Foreskin keratinocyte (primary cell): ENCODE measurements at places on chromosomes 16 and 17. TPM values are rescaled to one million over a fixed set of nuclear protein-coding genes. Genes with fewer than 3 reads are reported as not detected.
A peak's percentile ranks its signal among the peaks of the same experiment; 100 is the strongest.

SRL gene
- not detected in 2 replicates for total RNA-seq

DPEP3 gene
- not detected in 2 replicates for total RNA-seq

GAST gene
- 0.37 and 0.42 TPM in 2 replicates for total RNA-seq

TMEM100 gene
- total RNA-seq = 0.07 and 0.37 TPM in 2 replicates

NLRC3 gene
- not detected in 2 replicates for total RNA-seq

PYY gene
- not detected in 2 replicates for total RNA-seq

PIRT gene
- not detected in 2 replicates for total RNA-seq

OR4D1 gene
- not detected in 2 replicates for total RNA-seq

EPX gene
- not detected in 2 replicates for total RNA-seq

CPHXL2 gene
- total RNA-seq = not detected in 2 replicates

- DNase-seq = no peak
Observed at GRCh38 chr16:61891460-61891859, 144.8 kb downstream of the CDH8 start.

DNA sequence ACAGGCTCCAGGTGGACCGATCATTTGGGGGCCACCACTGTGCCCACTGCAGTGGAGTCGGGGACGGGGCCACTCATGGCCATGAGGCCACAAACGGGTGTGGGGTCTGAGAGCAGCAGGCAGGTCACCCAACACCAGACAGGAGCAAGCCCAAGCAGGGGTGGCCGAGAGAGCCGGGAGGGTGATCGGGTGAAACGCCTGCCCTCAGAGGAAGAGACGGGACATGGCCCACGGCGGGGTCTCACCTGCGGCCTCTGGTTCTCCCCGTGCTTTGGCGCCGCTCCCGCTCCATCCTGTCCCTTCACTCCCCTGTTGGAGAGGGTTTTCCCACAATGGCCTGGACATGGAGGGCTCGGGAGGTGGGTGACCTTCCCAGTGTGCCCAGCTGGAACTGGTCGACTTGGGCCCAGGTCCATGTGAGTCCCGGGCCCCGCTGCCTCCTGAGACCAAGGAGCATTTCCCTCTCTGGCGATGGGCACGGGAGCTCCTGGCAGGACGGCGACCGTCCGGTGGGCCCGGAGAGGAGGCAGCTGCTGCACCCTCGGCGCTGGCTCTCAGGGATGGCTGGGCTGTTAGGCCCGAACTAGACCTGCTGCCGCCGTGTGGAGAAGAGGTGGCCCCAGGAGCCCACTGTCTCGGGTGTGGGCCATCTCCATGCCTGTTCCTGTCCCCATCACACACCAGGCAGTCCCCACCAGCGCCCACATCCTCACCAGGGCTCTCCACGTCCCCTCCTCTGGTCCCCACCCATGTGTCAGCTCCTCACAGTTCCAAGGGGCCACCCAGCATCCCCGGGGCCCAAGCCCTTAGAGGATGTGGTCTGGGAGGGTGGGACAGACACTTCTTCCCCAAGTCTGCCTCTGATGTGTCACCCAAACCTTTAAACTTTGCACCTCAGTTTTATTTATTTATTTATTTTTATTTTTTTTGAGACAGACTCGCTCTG is 13.4 kb upstream of the BAHCC1 start:
- no peak for DNase-seq

DNA sequence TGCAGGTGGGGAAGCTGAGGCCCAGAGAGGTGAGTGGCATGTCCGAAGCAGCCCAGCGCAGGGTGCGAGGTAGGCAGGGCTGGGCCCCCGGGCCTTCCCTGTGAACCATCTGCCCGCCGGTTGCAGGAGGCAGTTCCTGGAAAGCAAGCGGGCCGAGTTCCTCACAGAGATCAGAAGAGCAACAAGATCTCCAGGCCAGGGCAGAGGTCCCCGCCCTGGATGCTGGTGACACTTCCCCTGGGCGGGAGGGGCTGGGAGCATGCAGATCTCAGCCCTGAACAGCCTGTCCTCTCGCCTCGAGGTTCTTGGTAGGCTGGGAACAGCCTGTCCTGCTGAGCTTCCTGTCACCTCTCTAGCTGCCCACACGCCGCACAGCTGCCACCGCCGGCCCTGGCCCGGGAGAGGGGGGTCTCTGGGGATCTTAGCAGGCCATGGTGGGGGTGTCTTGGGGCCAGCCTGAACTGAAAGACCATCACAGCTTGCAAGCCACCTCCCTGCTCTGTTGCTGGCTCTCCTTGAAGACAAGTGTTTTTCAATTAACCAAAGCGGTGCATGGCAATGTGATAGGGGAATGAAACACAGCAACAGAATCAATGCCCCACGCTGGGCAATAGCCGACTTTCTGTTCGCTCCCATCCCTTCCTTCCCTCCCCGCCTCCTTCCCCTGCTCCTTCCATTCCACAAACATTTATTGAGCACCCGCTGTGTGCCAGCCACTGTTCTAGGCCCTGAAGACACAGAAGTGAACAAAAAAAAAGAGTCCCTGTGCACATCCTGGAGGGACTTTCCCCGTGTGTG is 31.7 kb downstream of the SOCS1 start:
- DNase-seq = no peak

- peak; percentile 81 for DNase-seq
Observed at GRCh38 chr16:73047536-73048291, at the start of gene ZFHX3. ZFHX3 (minus strand) TSS chr16:73048128; CDS start chr16:72960145, 87,983 bp downstream.

DNA sequence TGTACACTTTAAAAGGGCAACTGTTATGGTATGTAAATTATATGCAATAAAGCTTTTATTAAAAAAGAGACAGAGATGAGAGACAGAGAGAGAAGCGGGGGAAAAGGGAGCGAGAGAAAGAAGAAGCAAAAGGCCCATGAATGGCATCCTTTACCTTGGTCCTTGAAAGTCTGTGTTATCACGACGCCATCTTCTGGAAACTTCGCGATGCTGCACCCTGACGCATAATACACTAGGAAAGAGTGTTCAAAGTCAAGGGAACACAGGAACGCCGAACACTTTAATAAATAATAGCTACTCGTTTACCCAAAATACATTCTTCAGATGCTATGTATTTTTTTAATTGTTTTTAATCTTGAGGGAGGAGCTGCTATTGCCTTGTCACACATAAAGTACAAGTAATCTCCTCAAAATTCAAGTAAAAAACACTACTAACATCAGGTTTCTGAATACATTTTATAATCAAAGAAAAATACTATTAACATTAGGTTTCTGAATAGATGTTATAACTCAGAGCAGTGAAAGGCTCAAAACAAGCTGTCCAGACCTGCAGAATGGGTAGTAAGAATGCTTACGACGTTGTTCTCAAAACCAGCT is 23.0 kb upstream of the SLC38A8 start:
- no peak for DNase-seq

DNA sequence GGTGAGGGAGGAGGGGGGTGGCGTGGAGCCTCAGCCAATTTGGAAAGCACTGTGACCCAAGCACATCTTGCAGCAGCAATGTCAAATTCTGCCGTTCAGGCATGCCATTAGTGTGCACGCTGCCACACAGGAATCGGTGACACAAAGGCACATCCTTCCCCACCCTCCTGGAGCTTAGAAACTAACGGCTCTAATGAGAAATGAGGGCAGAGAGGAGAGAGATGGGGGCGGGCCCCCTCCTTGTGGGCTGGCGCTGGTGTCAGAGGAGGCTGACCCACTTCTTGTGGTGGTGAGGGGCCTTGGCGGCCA is 94.8 kb downstream of the RTN4RL1 start:
- DNase-seq = no peak

DNA sequence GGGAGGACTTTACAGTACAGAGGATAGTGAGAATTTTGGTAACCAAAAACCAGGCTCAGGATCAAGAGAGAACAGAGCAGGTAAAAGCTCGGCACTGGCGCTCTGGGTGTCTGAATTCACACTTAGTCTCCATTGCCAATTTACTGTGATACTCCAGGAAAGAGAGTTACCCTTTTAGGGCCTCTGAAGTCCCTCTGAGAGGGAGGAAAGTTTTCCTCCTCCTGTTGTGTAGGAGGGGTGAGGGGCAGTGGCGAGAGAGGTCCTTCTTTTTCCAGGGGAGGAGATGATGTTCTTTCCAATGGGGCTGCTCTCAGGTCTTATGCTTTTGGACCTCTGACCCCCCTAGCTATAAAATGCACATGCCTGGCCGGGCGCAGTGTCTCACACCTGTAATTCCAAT is 5.4 kb upstream of the TNS4 start:
- DNase-seq = no peak

DNA sequence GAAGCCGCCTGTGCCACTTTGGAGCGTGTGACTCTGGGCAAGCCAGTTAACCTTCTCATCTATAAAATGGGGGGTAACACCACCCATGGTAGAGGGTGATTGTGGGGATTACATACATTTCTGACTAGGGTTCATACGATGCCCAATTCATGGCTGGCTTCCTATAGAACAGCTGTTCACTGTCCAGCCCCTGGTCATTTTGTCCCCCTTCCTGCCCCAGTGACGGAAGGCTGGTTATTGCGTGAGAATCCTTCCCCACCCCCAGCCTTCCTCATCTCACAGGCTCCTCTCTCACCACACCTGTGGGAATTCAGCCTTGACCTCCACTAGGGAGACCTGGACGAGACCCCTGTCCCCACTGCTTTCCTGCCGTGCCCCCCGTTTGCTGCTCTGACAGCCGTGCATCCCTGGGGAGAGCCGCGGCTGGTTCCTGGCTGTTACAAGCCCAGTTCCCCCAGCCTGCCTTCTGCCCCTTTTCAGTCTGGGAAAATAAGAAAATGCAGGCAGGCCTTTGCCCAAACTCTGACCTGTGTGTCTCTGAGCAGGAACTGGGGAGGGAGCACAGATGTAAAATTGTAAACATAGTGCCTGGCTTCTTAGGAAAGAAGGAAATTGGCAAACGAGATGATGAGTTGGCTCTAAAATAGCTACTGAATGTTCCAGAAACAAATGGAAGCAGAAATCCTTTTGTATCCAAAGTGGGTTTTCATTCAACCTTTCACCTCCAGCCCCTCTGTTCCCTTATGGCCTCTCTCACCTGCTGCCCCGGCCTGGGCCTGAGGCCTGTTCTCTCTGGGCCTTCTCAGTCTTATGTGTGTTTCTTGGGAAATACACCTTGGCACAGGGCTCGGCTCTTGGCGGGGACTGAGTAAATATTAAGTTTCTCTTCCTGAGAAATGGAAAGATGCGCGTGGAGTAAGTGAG is 67.3 kb downstream of the OR1D5 start:
- no peak for DNase-seq

GRCh38 chr17:75110234-75110937 is 617 bp downstream of the ARMC7 start:
- no peak for DNase-seq

DNA sequence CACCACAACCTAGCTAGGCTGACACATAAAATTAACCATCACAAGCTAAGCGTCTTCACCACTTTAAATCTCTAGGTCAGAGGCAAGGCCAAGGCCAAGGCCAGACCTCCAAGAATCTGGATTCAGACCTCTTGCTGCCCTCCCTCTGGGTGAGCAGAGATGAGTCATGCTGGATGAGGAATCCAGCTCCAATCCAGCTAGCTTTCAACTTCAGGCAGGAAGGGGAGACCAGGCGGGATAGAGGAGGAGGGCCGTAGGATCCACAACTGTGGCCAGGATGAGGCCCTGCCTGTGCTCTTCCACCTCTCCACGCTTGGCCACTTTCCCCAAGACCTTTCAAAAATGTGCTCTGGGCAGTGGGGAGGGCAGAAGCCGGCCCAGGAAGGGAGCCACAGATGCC is 14.7 kb downstream of the LRRC75A start:
- peak; percentile 56 for DNase-seq

DNA sequence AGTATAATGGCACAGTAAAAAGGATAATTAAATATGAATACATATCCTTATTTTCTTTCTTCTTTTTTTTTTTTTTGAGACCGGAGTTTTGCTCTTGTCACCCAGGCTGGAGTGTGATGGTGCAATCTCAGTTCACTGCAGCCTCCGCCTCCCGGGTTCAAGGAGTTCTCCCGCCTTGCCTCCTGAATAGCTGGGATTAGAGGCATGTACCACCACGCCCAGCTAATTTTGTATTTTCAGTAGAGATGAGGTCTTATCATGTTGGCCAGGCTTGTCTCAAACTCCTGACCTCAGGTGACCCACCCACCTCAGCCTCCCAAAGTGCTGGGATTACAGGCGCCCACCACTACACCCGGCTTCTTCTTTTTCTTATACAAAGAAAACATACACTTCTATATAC is 12.0 kb downstream of the GABARAPL2 start:
- no peak for DNase-seq

- no peak for DNase-seq
Observed at GRCh38 chr17:74212209-74212912, 1.0 kb upstream of the TTYH2 start.

DNA sequence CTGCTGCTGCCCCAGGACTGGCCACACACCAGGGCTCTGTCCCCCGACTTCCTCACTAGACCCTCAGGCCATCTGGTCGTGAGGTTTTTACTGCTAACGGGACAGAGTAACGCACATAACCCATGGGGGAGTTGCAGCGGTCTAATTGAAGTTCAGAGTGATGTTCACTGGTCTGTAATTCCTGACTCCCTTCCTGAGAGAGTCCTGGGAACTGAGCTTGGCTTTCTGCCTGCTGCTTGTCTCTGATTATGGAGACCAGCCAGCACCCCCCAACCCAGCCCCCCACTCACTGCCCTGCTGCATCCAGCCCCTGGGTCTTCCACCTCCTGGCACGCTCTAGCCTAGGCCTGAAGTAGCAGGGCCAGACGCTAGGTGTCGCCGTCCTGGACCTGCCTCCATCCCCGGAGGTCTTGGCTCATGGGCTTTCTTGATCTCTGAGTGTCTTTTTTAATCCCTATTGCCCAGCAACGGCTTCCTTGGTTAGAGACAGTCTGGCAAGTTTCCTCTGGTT is 192.9 kb downstream of the CCDC182 start:
- DNase-seq = no peak
